ENCODE measurements at places on chromosomes 5 and 9.

GRCh38 chr9:116806075-116806474 is 119.0 kb downstream of the TRIM32 start:
- peak; percentile 51 for DNase-seq

DNA sequence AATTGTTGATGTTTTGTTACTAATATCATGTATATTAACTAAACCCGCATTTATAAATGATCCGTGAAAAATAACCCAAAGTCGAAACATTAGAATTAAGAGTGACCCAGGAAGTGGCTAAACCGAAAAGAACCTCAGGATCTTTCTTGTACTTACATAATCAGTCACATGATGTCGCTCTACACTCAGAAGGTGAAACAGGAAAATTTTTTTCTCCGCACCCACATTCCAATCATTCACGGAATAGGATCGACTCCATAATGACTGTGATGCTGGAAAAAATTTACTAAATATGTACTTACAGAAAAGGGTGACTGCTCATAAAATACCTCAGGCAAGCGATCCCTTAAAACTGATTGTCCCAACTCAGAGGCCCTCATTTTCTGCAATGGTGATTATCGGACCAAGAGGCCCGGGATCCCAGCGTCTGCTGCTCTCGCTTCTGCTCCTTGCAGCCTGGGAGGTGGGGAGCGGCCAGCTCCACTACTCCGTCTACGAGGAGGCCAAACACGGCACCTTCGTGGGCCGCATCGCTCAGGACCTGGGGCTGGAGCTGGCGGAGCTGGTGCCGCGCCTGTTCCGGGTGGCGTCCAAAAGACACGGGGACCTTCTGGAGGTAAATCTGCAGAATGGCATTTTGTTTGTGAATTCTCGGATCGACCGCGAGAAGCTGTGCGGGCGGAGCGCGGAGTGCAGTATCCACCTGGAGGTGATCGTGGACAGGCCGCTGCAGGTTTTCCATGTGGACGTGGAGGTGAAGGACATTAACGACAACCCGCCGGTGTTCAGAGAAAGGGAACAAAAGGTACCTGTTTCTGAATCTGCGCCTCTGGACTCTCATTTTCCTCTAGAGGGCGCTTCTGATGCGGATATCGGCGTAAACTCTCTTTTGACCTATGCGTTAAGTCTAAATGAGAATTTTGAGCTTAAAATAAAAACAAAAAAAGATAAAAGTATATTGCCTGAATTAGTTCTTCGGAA is at the start of gene PCDHA12:
TSS of gene PCDHA12 (plus strand) at position 224 of the 981 bp plus-strand sequence. CDS start at position 389, 165 bp downstream.
- no peak for DNase-seq

DNA sequence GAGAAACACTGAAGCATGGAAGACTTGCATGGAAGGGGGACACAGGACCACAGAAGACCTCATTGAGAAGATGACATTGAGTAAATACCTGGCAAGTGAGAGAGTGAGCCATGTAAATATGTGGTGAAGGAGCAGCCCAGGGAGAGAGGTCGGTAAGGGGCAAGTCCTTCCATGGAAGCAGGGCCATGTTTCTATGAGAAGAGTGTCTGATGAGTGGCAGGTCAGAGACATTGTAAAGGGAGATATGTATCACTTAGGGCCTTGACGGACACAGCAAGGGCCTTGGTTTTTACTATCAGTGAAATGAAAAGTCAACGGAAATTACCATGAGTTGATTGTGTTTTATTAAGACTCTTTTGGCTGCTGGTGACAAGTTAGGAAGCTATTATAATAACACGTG is 336.4 kb downstream of the PLK2 start:
- DNase-seq: no peak

DNA sequence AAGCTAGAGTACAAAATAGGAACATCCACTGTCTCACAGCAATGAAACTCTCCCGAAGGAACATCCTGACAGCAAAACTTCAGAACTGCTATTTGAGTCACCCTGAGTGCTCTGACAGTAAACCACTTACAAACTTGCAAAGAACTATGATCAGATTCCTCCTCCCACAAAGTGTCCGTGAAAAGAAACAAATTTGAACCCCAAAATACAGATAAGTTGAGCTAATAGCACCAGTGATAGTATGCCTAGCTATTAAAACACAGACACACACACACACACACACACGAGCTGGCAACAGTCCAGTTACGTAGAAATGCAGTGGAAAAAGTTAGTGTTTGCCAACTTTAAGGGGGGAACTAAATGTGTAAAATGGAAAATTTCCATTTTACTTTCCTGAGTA is 3.1 kb upstream of the GLIS3 start:
- DNase-seq: no peak

DNA sequence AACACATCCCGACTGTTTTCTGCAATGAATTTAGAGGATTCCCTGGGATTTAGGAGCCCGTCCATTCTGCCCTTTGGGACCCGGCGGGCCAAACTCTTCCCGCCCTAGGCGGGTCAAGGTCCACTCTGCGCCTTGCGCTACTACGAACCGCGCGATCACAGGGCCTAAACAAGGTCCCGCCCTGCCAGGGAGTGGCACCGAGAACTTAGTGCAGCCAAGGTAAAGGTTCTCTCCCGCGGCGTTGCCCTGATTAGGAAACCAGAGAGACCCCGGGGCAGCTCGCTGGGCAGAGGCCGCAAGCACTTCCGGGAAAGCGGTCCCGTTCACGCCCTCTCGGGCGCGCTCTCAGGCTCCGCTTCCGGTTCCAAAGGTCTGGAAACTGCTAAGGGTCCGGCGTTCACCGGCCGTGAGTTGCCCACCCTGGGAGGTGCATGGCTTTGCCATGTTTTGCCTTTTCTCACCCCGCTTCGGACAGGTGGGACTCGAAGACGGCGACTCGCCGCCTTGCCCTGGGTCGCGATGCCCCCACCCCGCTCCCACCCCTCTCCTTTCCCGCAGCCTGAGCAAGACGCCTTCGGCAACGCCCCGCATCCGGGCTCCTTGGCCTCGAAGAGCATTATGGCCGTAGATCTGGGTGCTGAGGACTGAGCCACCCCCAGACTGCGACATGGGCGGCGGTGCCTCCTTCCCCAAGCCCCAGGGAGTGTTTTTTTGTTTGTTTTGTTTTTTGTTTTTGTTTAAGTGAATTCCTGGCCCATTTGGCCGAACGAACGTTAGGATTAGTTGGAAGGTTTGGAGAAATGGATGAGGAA is 23.4 kb downstream of the HNRNPK start:
- peak; percentile 52 for DNase-seq

DNA sequence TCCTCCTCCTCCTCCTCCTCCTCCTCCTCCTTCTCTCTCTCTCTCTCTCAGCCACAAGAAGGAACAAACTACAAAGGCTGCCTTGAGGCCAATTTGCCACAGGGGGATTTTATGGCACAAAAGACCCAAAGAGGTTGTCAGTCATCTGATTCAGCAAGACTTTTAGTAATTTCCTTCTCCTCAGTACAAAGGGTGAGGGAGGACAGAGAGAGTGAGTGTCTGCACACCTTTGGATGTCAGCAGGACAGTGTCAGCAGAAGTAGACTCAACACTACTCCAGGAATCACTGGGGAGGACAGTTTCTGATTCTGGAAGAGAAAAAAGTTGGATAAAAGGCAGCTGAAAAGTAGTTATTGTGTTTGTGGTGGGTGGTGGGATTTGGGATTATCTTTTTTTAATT is 13.6 kb downstream of the TIMD4 start:
- no peak for DNase-seq

- peak; percentile 27 for DNase-seq
These were observed 1038.8 kb upstream of the ARRDC3 start for GRCh38 chr5:92421942-92422341.

DNA sequence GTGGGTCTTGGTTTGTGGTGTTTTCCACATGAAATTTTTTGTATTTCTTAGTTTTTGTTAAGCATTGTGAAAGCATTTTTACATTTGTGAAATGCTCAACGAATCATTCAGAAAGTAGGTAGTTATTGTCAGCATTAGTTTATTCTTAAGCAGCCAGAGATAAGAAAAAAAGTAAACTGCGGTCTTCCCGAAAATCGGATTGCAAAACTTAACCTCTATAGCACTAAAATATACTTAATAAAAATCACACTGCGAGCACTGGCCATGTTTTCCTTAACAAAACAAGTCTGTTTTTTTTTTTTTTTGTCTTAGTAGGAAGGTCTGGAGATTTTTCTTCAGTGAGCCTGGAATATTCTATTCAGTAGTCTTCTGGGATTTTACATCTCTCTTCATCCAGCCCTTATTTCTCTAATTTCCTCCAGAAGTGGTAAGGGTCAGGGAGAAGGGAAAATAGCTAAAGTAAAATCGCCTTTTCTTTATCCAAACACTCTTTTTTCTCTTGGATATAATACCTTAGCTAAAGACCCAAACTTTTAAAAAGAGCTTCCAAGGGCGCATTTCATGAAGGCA is 289.9 kb downstream of the DMAC1 start:
- no peak for DNase-seq

GRCh38 chr5:103456476-103456875 is 106.1 kb downstream of the NUDT12 start:
- DNase-seq: no peak

- DNase-seq: no peak
These were observed 39.2 kb upstream of the MAN2A1 start for GRCh38 chr5:109650493-109650892.

DNA sequence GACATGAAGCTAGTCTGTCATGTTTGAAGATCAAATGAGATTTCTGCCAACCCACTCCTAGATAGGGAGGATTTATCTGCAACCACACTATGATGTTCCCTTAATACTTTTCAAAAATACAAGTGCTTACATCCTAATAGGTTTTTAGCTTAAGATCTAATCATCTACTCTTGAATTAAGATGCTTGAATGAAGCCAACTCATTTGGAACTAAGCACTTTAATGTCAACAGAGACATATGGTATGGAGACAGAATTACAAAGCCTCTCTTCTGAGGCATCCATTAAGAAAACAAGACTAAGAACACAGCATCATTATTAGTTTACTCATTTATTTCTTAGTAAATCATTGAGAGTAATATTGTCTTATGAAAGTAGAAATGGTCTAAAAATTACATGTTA is 139.3 kb upstream of the NFIB start:
- no peak for DNase-seq

DNA sequence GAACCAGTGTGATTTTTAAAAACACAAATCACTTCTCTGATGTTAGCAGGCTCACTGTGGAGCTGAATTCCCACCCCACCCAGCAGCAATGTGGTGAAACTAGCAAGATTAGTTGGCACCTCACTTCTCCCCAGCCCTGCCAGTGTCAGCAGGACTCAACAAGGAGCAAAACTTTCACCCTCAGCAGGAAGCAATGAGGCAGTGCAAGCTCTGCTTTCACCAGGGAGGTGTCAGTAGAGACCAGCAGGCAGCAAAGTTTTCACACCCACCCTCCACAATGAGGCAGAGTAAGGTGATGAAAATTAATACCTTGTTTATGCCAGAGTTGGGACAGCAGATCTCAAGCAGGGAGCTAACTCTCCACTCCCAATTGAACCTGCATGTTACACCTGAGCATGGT is 565.0 kb downstream of the CETN3 start:
- no peak for DNase-seq

All from SJCRH30 (cell line).